ENCODE measurements at places on chromosomes 13 and 19. TPM values are rescaled to one million over a fixed set of nuclear protein-coding genes. Genes with fewer than 3 reads are reported as not detected.

Gene GPC5
- 1.1 TPM for total RNA-seq

Gene KLF16
- 4.4 TPM for total RNA-seq

Gene TNFSF13B
- 11.6 TPM for total RNA-seq

Gene NCR1
- total RNA-seq, result 1.8 TPM

Gene MBD3L3
- not detected for total RNA-seq
